ENCODE measurements at places on chromosomes 3 and 15. TPM values are rescaled to one million over a fixed set of nuclear protein-coding genes. Genes with fewer than 3 reads are reported as not detected.

GHSR gene
- polyA plus RNA-seq, result not detected

RETNLB gene
- not detected for polyA plus RNA-seq

FBXO40 gene
- not detected for polyA plus RNA-seq

GRCh38 chr3:25313286-25313685, 114.8 kb upstream of the RARB start:
- no peak overlapping the region for H3K27ac ChIP-seq
- H3K4me1 ChIP-seq, result no peaks in the 10 kb centered on the region
- H3K4me3 ChIP-seq, result no peak overlapping the region

PLSCR5 gene
- polyA plus RNA-seq, result not detected

DLEC1 gene
- 0.05 TPM for polyA plus RNA-seq

DNA sequence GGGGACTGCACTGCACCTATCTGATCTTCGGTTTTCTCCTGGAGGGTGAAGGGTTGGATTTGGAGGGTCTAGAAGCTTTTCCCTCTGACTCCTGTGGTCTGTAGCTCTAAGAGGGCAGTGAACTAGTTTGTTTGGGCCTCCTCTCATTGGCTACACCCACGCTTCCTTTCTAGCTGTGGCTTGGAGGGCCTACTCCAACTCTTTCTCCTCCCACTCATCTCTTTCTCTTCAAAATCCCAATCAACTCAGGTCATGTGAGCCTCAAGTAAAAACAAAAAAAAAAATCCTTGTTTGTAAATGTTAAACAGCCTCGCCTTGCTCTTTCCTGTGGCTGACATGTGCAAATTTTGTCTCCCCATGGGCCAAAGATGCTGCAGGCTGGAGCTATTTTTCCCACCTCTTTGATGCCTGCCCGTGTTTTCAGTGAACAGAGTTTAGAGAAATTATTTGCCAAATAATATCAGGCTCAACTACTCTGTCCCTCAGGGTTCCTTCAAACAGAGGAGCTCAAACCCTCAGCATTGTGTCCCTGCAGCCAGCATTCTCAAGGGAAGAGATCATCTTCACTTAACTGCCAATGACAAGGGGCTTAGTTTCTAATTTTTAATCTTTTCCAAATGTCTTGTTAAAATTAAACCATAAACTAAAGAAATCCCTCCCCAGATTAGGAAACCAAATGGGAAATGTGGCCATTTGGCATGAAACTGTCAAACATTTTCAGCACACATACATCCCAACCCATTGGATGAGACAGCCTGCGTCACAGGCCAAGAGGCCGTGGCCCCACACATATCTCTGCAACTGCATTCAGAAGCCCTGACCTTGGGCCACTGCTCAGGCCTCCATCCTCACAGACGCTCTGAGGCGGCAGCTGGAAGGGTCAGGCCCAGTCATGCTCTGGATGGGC, 114.8 kb upstream of the THBS1 start:
- peak overlapping the region; percentile 79 for H3K27ac ChIP-seq
- no peak for DNase-seq
- no peaks in the 10 kb centered on the region for H3K36me3 ChIP-seq
- no peak overlapping the region for H3K4me3 ChIP-seq
- H3K27me3 ChIP-seq, result no peaks in the 10 kb centered on the region
- peaks cover 15% of the 10 kb centered on the region for H3K4me1 ChIP-seq

DNA sequence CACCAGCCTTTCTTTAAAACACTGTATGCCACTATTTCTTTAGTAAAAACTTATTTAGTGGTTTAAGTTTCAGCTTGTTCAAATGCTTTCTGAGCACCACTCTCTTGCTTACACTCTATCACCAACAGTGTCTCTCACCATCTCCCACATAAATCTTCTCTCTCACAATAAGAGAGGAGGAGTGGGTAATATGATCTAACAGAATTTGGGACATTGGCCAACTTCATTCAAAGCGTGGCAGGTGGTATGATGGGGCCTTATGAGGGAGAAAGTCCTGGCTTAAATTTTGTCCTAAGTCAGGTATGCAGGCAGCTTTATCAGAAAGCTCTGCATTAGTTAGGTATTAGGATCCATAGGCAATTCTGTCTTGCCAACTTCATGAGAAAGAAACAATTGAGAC, 1132.5 kb downstream of the TUSC7 start:
- H3K4me3 ChIP-seq, result no peak overlapping the region
- H3K4me1 ChIP-seq, result no peaks in the 10 kb centered on the region
- no peak for DNase-seq
- no peaks in the 10 kb centered on the region for H3K27me3 ChIP-seq

DNA sequence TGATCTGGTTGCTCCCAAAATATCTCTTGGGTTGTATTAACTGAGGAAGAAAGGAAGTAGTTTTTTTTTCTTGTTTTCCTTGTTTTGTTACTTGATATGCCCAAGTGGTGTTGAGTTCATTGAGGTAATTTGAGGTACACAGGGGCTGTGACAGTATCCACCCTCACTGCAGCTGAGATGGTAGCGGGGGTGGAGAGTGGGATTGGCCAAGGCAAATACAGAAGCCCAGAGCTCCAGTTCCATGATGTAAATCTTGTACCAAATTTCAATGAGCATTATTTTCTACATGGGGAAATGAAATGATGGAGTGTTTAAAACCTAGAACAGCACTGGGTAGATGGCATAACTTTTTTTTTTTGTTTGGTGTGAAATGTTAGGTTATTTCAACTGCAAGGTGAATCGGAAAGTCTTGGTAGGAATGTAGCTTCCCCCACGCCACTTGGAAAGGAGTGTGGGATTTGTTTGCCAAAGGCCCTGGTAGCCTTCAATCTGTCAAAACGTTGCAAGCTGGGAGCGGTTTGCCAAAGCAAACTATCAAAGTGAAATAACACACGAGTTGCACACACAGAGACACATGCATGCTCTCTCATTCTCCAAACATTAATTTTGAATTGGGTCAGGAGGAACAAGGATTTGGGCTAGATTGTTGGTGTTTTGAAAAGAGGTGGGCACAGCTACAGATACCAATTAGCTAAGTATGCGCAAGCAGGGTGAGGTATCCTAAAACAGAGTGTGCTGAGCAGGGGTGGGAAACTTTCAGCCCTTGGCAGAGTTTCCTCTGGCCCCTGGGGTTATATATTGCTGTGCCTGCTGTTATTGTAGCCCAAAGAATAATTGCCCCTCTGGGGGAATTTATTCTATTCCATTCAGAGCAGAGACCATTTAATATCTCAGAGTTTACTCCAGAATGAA, 34.6 kb downstream of the THSD4 start:
- peak; percentile 51 for DNase-seq
- no peak overlapping the region for H3K4me3 ChIP-seq
- no peaks in the 10 kb centered on the region for H3K36me3 ChIP-seq
- no peak overlapping the region for H3K27ac ChIP-seq

DNA sequence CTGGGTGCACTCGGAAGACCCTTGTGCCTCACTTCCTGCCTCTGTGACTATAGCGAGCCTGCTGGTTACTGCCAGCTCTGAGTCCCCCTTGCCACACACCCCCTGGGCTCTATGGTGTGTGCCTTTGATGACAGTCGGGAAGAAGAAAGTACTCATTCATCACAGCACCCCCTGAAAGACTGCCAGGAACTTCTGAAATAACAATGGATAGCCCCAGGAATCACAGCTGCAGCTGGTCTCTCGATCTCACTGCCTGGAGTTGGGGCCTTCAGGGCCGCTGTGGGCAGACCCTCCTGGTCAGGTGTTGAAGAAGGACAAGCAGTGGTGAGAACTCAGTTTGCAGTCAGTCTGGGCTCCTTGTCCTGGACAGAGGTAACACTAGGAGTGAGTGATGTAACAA, 9.8 kb upstream of the RPP14 start:
- H3K4me1 ChIP-seq, result no peaks in the 10 kb centered on the region
- H3K27me3 ChIP-seq, result no peaks in the 10 kb centered on the region
- DNase-seq, result no peak
- H3K36me3 ChIP-seq, result no peaks in the 10 kb centered on the region
- H3K4me3 ChIP-seq, result no peak overlapping the region
- no peak overlapping the region for H3K27ac ChIP-seq

DNA sequence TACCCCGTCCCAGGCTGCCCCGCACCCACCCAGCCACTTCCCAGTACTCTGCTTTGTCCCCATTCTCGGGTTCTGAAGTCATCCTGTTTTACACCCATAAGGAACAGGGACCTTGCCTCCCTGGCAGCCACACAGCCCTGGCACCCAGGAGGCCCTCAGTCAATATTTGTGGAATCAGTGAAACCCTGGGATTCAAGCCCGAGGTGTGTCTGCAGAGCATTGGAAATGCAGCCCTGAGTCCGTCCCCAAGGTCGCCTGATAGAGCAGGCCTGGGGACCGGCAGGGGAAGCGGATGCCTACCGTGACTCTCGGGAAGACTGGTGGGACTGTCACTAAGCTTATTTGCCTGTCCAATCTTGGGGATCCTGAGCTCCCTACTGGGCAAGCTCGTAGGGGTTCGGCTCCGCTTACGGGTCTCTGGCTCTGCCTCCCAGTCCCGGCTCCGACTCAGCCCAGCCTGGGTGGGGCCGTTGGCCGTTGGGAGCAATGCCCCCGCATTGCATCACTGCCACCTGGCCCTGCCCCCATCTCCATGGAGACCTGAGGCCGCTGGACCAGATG, 64.4 kb upstream of the TAMM41 start:
- H3K27me3 ChIP-seq, result no peaks in the 10 kb centered on the region
- no peak overlapping the region for H3K27ac ChIP-seq
- H3K36me3 ChIP-seq, result no peaks in the 10 kb centered on the region

DNA sequence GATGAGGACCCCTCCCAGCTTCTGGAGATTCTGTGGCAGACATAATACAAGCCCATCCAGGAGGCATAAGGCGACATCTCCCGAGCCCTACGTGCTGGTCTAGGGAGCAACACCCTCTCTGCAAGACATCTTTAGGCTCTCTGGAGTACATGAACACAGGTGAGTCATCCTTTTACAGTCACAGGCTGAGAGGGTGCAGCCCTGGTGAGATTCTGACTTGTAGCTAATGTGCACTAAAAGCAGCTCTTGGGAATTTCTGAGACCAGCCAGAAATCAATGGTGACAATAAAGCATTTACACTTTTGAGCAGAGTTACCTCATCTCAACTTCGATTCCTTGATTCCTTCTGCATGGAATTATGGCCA, 131.1 kb downstream of the XXYLT1 start:
- no peak for DNase-seq
- H3K36me3 ChIP-seq, result no peaks in the 10 kb centered on the region
- no peaks in the 10 kb centered on the region for H3K4me1 ChIP-seq
- H3K27ac ChIP-seq, result no peak overlapping the region

- no peaks in the 10 kb centered on the region for H3K36me3 ChIP-seq
- DNase-seq, result no peak
- no peak overlapping the region for H3K27ac ChIP-seq
- no peak overlapping the region for H3K4me3 ChIP-seq
Measured at GRCh38 chr15:73786538-73786937, 33.4 kb upstream of the INSYN1 start.

LRRIQ4 gene
- 0.05 TPM for polyA plus RNA-seq

GRCh38 chr15:52318729-52319500, 23.3 kb upstream of the MYO5C start:
- H3K27ac ChIP-seq, result no peak overlapping the region
- DNase-seq, result no peak
- no peak overlapping the region for H3K4me3 ChIP-seq
- H3K36me3 ChIP-seq, result peaks cover 8% of the 10 kb centered on the region
- H3K27me3 ChIP-seq, result no peaks in the 10 kb centered on the region

GRCh38 chr3:137692803-137693431, 71.2 kb upstream of the SOX14 start:
- H3K27ac ChIP-seq, result no peak overlapping the region
- H3K4me3 ChIP-seq, result no peak overlapping the region
- DNase-seq, result no peak
- no peaks in the 10 kb centered on the region for H3K4me1 ChIP-seq

DNA sequence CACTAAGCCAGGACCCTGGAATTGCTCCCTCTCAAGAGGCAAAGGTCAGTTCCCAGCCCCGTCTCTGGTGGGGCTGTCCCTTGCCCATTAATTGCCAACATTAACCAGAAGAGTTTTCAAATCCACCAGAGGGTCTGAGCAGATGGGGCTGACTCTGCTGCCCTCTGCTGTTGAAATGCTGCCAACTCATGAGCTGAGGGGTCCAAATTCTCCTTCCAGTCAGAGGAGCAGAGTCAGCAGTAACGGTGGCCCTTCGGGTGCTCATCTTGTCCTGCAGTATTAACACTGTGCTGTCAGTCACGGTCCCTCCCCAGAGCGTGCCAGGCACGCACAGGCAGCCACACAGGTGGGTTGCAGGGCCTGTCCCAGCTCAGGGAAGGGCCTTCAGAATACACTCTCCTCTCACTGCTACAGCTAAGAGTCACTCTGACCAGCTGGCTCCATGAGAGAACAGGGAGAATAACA, 10.7 kb upstream of the SPTBN5 start:
- no peak for DNase-seq
- H3K27me3 ChIP-seq, result no peaks in the 10 kb centered on the region
- H3K4me3 ChIP-seq, result no peak overlapping the region
- H3K27ac ChIP-seq, result no peak overlapping the region
- H3K4me1 ChIP-seq, result no peaks in the 10 kb centered on the region

MRPL46 gene
- polyA plus RNA-seq, result 21.4 TPM

LSG1 gene
- polyA plus RNA-seq, result 34.9 TPM

GRCh38 chr15:80849308-80849707, 70.1 kb downstream of the CEMIP start:
- no peaks in the 10 kb centered on the region for H3K4me1 ChIP-seq
- H3K27me3 ChIP-seq, result no peaks in the 10 kb centered on the region
- peak; percentile 94 for DNase-seq
- no peak overlapping the region for H3K4me3 ChIP-seq
- H3K27ac ChIP-seq, result no peak overlapping the region
- H3K36me3 ChIP-seq, result peaks cover 18% of the 10 kb centered on the region

DNA sequence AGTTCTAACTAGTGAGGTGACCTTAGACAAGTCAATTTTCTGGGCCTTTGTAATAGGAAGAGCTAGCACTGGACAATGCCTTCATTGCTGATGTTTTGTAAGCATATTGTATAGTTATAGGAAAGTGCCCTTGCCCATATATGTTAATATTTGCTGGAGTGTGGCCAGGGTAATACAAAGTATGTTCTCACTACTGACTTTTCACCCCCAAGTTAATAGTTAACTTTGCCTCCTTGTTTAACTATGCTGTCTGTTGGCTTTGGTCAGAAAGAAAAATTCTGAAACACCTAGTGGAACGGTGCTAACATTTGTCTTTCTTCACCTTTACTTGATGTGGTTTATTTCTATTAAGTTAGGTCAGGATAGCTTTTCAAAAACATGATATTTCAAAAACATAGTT, 287.4 kb upstream of the CTNNB1 start:
- no peak overlapping the region for H3K27ac ChIP-seq
- H3K36me3 ChIP-seq, result no peaks in the 10 kb centered on the region
- no peaks in the 10 kb centered on the region for H3K27me3 ChIP-seq
- no peak for DNase-seq
- H3K4me1 ChIP-seq, result no peaks in the 10 kb centered on the region
- H3K4me3 ChIP-seq, result no peak overlapping the region

- H3K36me3 ChIP-seq, result no peaks in the 10 kb centered on the region
- no peak overlapping the region for H3K4me3 ChIP-seq
- no peaks in the 10 kb centered on the region for H3K27me3 ChIP-seq
- H3K27ac ChIP-seq, result no peak overlapping the region
Measured at GRCh38 chr15:79117442-79118204, 27.0 kb upstream of the RASGRF1 start.

CCDC66 gene
- polyA plus RNA-seq, result 8.3 TPM

- H3K27me3 ChIP-seq, result no peaks in the 10 kb centered on the region
- DNase-seq, result no peak
- H3K4me3 ChIP-seq, result no peak overlapping the region
- no peaks in the 10 kb centered on the region for H3K4me1 ChIP-seq
- H3K27ac ChIP-seq, result no peak overlapping the region
Measured at GRCh38 chr3:17747890-17748247, 5.4 kb upstream of the TBC1D5 start.
